ENCODE measurements at places on chromosomes 7 and 10. TPM values are rescaled to one million over a fixed set of nuclear protein-coding genes. Genes with fewer than 3 reads are reported as not detected.
A peak's percentile ranks its signal among the peaks of the same experiment; 100 is the strongest.

DNA sequence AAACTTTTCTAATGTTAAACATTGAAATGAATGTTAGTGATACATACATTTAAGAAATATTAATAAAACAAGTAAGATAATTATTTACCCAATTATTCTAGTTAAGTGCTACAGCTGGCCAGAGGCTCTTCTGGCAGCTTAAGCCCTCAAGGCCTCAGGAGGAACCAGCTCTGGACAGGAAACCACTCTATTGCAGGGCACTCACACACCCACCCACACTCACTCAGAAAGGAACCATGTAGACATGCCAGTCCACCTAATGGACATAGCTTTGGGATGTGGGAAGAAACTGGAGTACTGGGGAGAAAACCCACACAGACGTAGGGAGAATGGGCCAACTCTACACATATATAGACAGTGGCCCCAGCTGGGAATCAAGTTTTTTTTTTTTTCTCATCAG lies 28.2 kb downstream of the UMAD1 start:
- H3K4me3 ChIP-seq = no peak overlapping the region
- no peaks in the 10 kb centered on the region for H3K36me3 ChIP-seq
- H3K27ac ChIP-seq = no peak overlapping the region
- H3K27me3 ChIP-seq = no peaks in the 10 kb centered on the region
- DNase-seq = no peak

Gene ARHGEF5
- 24.2 TPM for total RNA-seq

GRCh38 chr10:124091646-124092249 lies 1.6 kb downstream of the CHST15 start:
- no peaks in the 10 kb centered on the region for H3K36me3 ChIP-seq
- H3K4me1 ChIP-seq = peaks cover 21% of the 10 kb centered on the region
- peaks cover 31% of the 10 kb centered on the region for H3K27me3 ChIP-seq
- DNase-seq = peak; percentile 49
- H3K4me3 ChIP-seq = peak overlapping the region; percentile 82
- H3K27ac ChIP-seq = no peak overlapping the region

Gene UTF1
- not detected for total RNA-seq

Gene AS3MT
- total RNA-seq = 9.1 TPM

GRCh38 chr10:102003541-102003940 lies 52.4 kb downstream of the ARMH3 start:
- H3K4me3 ChIP-seq = no peak overlapping the region
- no peaks in the 10 kb centered on the region for H3K27me3 ChIP-seq
- no peaks in the 10 kb centered on the region for H3K36me3 ChIP-seq
- H3K27ac ChIP-seq = no peak overlapping the region
- no peak for DNase-seq

Gene ABCA13
- 2.0 TPM for total RNA-seq

DNA sequence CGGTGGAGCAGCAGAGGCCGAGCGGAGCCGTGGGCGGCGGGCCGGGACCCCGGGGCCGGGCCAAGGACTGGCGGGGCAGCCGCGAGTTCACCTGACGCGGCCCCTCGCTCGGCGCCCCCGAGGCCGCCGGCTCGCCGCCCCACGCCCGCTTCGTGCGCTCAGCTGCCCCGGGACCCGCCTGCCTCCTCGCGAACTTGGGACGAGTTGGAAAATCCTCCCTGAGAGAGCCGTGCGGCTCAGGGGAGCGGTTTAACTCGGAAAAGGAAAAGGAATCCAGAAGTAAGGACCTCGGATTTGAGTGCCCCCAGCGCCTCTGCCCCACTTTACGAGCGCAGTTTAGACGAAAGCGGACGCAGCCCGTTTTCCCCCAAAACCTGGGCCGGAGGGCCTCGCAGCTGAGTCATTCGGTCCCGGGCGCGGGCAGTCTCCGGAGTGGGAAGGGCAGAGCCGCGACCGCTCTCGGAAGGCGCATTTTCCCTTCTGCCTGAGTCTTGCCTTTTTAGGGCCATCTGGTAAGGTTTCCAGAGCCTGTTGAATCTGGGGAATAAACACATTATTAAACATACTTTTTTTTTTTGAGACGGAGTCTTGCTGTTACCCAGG lies 744 bp downstream of the CREM start:
- H3K27ac ChIP-seq = peak overlapping the region; percentile 100
- no peaks in the 10 kb centered on the region for H3K27me3 ChIP-seq
- no peaks in the 10 kb centered on the region for H3K36me3 ChIP-seq
- peak overlapping the region; percentile 90 for H3K4me3 ChIP-seq
- peaks cover 11% of the 10 kb centered on the region for H3K4me1 ChIP-seq
- peak; percentile 84 for DNase-seq

DNA sequence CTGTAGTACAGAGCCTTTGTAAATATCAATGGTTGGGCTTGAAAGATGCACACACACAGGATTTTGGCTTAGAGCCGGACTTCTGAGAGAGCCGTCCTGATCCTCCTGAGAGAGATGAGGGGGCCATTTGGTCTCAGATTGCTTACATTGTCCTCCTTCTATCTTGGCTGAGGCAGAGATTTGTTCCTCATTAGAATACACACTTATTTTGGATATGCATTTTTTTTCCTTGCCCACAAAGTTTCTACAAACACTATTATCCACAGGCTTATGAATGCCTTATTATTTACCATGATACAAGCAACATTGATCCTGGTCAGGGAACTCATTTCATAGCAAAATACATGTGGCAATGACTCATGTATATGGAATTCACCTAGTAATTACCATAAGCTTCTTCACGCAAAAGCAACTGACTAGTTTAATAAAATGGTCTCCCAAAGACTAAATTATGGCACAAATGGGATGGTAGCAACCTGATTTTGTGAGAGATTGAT lies 175.3 kb downstream of the MDFIC start:
- no peak for DNase-seq
- no peaks in the 10 kb centered on the region for H3K27me3 ChIP-seq
- H3K27ac ChIP-seq = no peak overlapping the region

- no peaks in the 10 kb centered on the region for H3K36me3 ChIP-seq
- peak overlapping the region; percentile 100 for H3K27ac ChIP-seq
- DNase-seq = peak; percentile 63
These were observed 747 bp downstream of the GDI2 start for GRCh38 chr10:5812283-5813090.

Gene MMRN2
- total RNA-seq = 4.9 TPM

- peaks cover 4% of the 10 kb centered on the region for H3K27me3 ChIP-seq
- DNase-seq = no peak
- H3K36me3 ChIP-seq = no peaks in the 10 kb centered on the region
These were observed 122.5 kb downstream of the SEC23IP start for GRCh38 chr10:120015064-120015463.

Gene ANLN
- 26.3 TPM for total RNA-seq

- H3K36me3 ChIP-seq = no peaks in the 10 kb centered on the region
- no peak overlapping the region for H3K4me3 ChIP-seq
- no peak overlapping the region for H3K27ac ChIP-seq
- no peaks in the 10 kb centered on the region for H3K27me3 ChIP-seq
- peaks cover 7% of the 10 kb centered on the region for H3K4me1 ChIP-seq
- no peak for DNase-seq
These were observed 248.7 kb upstream of the SHH start for GRCh38 chr7:156060925-156061324.

- no peaks in the 10 kb centered on the region for H3K36me3 ChIP-seq
- no peak overlapping the region for H3K4me3 ChIP-seq
- H3K4me1 ChIP-seq = no peaks in the 10 kb centered on the region
- no peaks in the 10 kb centered on the region for H3K27me3 ChIP-seq
- no peak overlapping the region for H3K27ac ChIP-seq
These were observed 158.3 kb upstream of the IGFBP3 start for GRCh38 chr7:46079421-46079820.

Gene LEP
- total RNA-seq = not detected

- H3K27ac ChIP-seq = peak overlapping the region; percentile 93
- no peaks in the 10 kb centered on the region for H3K36me3 ChIP-seq
- peaks cover 14% of the 10 kb centered on the region for H3K4me1 ChIP-seq
These were observed 744 bp downstream of the TRIP6 start for GRCh38 chr7:100867776-100868485.

- no peak overlapping the region for H3K27ac ChIP-seq
- H3K4me1 ChIP-seq = no peaks in the 10 kb centered on the region
- H3K36me3 ChIP-seq = no peaks in the 10 kb centered on the region
- no peak overlapping the region for H3K4me3 ChIP-seq
- H3K27me3 ChIP-seq = no peaks in the 10 kb centered on the region
These were observed 179.8 kb downstream of the CXCL12 start for GRCh38 chr10:44205067-44205466.

GRCh38 chr10:125840955-125841354 lies 17.6 kb downstream of the BCCIP start:
- H3K4me3 ChIP-seq = no peak overlapping the region
- no peaks in the 10 kb centered on the region for H3K4me1 ChIP-seq
- no peak for DNase-seq
- H3K27me3 ChIP-seq = no peaks in the 10 kb centered on the region

DNA sequence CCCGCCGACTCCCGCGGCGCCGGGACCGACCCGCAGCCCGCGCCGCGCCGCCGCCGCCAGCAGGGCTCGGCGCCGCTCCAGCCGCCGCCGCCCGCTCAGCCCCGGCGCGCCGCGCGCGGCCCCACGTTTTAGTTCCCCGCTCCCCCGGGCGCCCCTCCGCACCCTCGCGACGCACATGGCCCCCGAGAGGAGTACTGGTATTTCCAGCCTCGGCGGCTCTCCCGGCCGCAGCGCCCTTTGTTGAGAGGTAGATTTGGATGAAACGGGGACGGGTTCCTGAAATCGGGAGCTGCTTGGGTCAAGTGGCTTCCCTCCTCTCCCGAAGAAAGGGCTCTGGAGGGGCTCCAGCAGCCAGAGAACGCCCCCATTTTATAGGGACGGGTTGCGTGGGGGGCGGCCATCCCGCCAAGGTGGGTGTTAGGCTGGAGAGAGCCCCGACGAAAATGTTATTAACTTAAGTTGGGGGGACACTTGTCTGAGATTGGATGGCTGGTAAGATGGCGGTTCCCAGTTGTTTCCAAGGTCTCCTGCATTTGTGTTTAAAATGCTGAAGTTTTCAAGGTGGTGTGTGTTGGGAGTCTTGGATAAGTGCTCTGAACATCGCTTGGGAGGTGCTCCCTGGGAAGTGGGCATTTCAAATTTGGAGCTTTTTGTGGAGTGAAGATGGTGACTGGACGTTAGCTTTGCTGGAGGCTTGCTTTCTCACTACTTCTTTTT lies 1.2 kb downstream of the BMI1 start:
- H3K4me1 ChIP-seq = peaks cover 32% of the 10 kb centered on the region
- H3K36me3 ChIP-seq = no peaks in the 10 kb centered on the region
- H3K27ac ChIP-seq = no peak overlapping the region

DNA sequence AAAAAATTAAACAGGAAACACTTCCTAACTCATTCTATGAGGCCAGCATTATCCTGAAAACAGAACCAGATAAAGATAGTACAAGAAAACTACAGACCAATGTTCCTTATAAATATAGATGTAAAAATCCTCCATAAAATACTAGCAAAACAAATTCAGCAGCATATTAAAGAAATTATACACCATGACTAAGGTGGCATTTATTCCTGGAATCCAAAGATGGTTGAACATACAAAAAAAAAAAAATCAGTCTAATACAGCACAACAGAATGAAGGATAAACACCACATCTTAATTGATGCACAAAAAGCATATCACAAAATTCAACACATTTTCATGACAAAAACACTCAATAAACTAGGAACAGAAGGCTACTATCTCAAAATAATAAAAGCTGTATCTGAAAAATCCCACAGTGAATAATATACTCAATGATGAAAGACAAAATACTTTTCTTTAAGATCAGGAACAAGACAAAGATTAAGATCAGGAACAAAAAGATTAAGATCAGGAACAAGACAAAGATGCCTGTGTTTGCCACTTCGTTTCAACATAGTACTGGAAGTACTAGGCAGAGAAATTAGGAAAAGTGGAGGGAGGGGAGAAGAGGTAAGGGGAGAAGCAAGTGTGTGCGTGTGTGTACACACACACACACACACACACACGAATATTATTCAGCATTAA lies 95.6 kb downstream of the SNX13 start:
- H3K4me1 ChIP-seq = no peaks in the 10 kb centered on the region
- H3K27me3 ChIP-seq = no peaks in the 10 kb centered on the region
- H3K36me3 ChIP-seq = peaks cover 5% of the 10 kb centered on the region
- DNase-seq = no peak
- no peak overlapping the region for H3K4me3 ChIP-seq

- H3K4me3 ChIP-seq = no peak overlapping the region
- no peaks in the 10 kb centered on the region for H3K36me3 ChIP-seq
- DNase-seq = no peak
- no peaks in the 10 kb centered on the region for H3K4me1 ChIP-seq
These were observed 91.0 kb downstream of the SEMA3D start for GRCh38 chr7:85095806-85096205.

DNA sequence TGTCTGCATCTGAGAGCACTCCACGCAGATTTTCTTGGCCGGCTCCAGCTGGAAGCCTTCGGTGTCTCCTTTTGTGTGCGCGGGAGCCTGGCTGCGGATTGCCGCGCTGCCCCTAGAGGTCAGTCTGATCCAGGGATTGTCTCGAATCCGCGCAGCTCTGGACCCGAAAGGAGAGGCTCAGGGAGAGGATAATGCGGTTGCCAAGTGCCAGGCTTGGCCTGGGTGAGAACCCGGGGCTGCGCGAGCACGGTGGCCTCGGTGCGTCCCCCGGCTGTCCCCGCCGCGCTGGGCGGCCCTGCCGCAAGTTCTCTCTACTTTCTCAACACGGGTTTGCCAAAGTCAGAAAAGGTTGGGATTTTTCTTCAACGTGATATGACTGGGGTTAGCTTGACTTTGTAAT lies 140.9 kb downstream of the ADCYAP1R1 start:
- H3K36me3 ChIP-seq = no peaks in the 10 kb centered on the region
- no peaks in the 10 kb centered on the region for H3K4me1 ChIP-seq
- H3K4me3 ChIP-seq = no peak overlapping the region
- peak; percentile 84 for DNase-seq

DNA sequence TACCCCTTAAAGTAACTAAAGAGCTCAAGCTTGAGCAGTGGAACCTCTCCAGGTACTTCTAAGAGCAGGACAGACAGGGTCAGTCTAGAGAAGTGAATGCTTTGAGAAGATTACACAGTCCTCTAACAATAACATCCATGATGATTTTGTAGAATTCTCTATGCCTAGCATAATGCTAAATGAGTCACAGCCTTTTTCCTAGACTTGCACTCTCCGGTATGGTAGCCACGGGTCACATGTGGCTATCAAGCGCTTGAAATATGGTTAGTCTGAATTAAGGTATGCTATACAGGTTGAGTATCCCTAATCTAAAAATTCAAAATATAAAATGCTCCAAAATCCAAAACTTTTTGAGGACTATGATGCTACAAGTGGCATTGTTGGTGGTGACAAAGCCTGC lies 166.6 kb upstream of the MKLN1 start:
- H3K4me1 ChIP-seq = no peaks in the 10 kb centered on the region
- no peak for DNase-seq
- H3K4me3 ChIP-seq = no peak overlapping the region
- no peaks in the 10 kb centered on the region for H3K36me3 ChIP-seq
- no peaks in the 10 kb centered on the region for H3K27me3 ChIP-seq

Gene ICA1
- 32.9 TPM for total RNA-seq

All from hepatocyte (in vitro differentiated cells).